ENCODE measurements at places on chromosomes 11 and 22.

DNA sequence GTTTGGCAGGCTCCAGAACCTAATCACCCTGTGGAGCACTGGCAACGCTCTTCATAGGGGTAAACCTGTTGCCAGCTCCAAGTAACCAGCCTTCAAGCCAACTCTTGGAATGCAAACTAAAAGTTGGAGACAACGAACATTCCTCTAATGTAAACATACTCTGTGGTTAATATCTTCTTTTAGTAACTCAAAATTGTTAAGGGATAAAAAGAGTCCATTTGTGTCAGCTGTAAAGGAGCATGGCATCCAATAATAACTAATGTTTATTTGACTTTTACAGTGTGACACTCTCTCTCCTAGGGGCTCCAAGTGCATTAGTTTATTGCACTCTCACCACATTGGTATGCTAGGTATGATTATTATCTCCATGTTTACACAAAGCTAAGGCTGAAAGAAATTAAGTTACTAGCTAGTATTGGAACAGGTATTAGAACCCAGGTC, 31.0 kb upstream of the AMOTL1 start:
- DNase-seq, result no peak

DNA sequence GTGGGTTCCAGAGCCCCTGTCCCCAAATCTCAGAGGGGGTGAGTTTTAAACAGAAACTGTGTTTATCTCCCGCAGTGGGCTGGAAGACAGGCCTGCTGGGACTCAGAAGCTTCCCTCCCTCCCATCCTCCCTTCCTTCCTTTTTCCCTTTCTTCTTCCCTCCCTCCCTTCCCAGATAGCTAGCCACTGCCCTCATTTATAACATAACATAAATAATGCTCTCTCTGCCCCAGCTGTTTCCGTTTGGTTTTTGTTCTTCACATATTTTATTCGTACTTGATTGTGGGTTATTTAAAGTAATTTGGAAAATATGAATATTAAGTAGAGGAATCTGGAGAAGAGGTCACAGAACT, 140.9 kb downstream of the TEAD1 start:
- DNase-seq, result no peak

DNA sequence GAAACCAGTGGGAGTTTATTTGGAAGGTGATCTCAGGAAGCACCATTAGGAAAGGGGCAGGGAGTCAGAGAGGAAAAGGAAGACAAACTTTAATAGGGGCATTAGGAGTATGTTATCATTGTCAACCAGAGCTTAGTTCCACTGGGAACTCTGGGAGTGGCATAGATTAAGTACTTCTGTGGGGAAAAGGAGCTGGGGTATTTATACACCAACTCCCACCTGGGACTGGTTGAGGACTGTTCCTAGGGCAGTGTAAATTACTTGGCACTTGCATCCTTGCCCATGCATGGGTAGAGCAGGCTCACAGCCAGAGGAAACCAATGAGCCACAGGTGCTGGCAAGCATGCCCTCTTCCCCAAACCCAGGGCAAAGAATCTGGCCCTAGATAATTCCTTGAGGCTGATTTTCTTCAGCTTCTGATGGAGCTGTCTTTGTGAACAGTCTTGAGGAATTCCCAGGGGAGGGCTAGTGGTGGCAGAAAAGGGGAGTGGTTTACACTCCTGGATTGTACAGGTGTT, 541.2 kb downstream of the MIAT start:
- DNase-seq, result no peak

DNA sequence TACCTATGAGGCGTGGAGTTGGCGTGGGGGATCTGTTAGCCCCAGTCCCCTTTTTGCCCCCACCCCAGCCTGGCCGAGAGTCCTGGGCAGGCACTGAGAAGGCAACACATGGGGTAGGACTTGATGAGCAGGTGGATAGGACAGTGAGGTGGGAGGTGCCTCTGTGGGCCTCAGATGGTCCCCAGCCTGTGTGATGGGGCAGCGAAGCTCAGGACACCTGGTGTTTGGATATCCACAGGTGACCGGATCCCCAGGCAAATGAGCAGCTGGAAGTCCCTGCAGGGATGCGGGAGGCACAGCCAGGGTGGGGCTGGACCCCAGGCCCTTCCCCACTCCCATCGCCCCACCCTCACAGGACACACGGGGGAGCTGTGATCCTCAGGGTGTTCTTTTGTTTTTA, 9.7 kb downstream of the FBLN1 start:
- no peak for DNase-seq

- no peak for DNase-seq
Measured at GRCh38 chr11:93541884-93542810, 1.0 kb downstream of the SMCO4 start.

DNA sequence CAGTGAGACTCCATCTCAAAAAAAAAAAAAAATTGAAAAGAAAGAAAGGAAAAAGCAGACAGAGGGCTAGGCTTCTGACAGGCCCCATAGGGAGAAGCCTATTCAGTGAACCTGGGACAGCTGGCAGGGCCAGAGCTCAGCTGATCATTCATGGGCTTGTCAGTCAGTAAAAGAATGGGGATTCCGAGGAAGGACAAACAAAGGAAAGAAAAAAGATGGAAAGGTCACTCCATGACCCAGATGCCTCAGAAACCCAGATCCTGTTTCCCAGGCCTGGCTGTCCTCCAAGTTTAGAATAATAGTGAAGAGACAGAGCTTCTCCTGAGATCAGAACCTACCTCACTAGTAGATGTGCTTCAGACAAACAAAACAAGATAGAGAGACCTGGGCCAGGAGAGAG, 34.3 kb upstream of the ASPHD2 start:
- no peak for DNase-seq

- DNase-seq, result no peak
Measured at GRCh38 chr11:72026090-72026489, 27.4 kb downstream of the IL18BP start.

- no peak for DNase-seq
Measured at GRCh38 chr11:45385423-45385822, 99.3 kb upstream of the SYT13 start.

- DNase-seq, result no peak
Measured at GRCh38 chr11:67266449-67267187, at the start of gene GRK2. TSS of gene GRK2 (plus strand) at chr11:67266473. CDS start at chr11:67266700, 227 bp downstream.

GRCh38 chr11:9570313-9571025, 3.0 kb upstream of the WEE1 start:
- no peak for DNase-seq

GRCh38 chr22:33971561-33971961, 51.3 kb upstream of the LARGE1 start:
- DNase-seq, result no peak

- DNase-seq, result no peak
Measured at GRCh38 chr11:86579406-86579731, 93.0 kb downstream of the ME3 start.

- DNase-seq, result no peak
Measured at GRCh38 chr22:26996154-26996553, 338.8 kb downstream of the MIAT start.

- no peak for DNase-seq
Measured at GRCh38 chr11:130122141-130122575, 37.4 kb upstream of the ST14 start.

- DNase-seq, result no peak
Measured at GRCh38 chr11:65363770-65364169, 9.2 kb downstream of the TIGD3 start.

- peak; percentile 13 for DNase-seq
Measured at GRCh38 chr11:75508051-75508561, 17.6 kb downstream of the GDPD5 start.

GRCh38 chr22:32858121-32858703, 56.7 kb downstream of the TIMP3 start:
- no peak for DNase-seq

DNA sequence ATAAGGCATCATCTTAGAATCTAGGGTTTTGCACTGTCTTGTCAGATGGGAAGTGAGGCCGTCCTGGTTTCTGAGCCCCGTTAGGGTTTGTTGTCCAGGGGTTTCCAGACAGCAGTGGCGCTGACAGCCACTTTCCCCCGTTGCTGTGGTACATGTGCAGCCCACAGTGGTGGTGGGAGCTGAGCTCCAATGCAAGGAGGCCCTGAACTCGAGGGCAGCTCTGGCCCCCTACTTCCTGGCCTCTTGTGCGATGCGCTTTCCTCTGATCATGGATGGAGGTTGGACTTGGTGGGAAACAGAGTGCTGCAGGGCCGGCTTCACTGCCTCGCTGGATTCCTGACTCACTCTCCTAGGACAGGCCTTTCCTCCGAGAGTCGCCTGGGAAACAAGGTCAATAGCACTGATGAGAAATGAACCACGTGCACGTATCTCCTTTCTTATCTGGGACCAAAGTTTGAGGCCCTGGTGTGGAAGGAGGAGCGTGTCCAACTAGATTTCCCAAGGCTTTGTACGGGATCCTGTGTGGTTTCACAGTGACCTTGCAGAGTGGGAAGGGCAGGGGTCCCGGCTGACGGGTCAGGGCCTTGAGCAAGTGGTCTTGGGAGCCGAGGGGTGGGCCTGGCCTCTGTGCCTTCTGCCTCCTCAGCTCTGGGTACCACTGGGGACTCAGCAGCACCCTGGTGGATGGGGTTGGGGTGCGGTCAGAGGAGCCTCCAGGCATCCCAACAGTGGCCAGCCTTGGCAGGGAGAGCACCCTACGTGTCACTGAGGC, 3.7 kb downstream of the PHRF1 start:
- DNase-seq, result no peak

GRCh38 chr22:44256556-44257485, 55.9 kb downstream of the SHISAL1 start:
- DNase-seq, result no peak

DNA sequence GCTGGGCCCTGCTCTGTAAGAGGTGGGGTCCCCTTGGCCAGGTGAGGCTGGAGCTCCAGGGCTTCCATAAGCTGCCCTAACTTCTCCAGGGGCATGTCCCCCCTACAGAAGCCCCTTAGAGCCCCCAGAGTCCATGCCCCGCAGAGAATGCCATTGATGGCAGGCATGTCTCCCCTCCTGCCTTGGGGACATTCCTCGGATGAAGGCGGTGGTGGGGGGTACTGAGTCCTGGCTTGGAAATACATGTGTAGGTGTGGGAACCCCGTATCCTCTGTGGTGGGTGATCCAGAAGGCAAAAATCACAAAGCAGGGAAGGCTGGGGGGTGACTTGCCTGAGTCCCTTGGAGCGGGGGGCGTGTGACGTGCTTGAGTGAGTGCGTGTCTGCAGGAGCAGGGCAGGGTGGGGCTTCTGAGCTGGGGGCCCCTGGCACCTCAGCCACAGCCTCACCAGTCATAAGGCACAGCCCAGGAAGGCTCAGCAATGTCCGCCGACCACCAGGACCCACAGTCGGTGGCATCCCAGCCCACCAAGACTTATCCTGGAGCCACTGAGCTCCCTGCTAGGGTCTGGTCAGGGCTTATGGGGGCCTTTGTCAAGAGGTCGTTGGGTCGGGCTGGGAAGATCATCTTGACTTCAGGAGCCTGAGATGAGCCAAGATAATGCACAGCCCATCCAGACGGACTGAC, 69.8 kb upstream of the KCNQ1OT1 start:
- no peak for DNase-seq

GRCh38 chr11:71432761-71433647, 15.2 kb downstream of the DHCR7 start:
- no peak for DNase-seq

DNA sequence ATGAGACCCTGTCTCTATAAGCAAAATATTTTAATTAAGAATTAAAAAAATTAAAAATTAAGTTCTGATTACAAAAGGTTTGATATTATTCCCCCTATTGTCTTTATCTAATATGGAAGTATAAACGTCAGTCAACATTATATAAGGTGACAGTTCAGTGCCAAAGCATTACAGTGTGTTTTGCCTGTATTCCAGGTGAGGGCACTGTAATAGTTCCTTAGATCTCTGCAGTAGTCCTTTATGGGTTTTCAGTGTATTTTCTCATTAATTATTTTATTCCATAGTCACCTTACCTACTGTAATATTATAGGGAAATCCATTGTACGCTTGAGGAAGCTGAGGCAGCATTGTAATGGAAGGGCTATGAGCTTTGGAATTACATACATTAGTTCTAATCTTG, 33.0 kb downstream of the FAR1 start:
- DNase-seq, result no peak

GRCh38 chr11:72981080-72981479, 161.0 kb downstream of the FCHSD2 start:
- DNase-seq, result no peak

DNA sequence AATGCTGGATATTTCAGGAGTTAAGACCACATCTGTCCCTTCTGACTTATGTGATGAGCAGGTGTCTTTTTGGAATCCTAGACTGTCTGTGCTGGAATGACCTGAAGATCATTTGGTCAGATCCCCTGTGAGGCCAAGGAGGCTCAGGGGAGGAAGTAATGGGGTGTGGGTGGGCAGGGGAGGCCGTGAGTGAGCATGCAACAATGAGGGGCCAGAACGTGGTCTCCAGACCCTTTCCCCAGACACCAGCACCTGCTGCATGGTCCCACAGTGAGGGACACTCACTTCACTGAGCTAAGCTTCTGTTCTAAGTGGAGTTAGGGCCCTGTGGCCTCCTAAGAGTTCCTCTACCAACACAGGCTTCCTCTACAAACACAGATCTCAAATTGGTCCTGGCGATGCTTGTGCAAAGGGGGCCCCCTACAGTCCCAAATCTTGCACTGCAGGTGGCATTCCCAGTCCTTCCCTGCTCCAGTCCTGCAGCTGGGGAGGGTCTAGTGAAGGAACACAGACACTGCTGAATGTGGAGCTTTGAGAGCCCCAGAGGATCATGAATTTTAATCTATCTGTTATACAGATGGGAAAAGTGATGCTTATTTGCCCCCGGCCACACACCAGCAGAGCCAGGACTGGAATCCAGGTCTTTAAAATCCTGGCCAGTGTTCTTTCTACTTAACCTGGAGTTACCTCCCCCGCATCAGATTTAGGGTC, 7.4 kb downstream of the USP2 start:
- no peak for DNase-seq

DNA sequence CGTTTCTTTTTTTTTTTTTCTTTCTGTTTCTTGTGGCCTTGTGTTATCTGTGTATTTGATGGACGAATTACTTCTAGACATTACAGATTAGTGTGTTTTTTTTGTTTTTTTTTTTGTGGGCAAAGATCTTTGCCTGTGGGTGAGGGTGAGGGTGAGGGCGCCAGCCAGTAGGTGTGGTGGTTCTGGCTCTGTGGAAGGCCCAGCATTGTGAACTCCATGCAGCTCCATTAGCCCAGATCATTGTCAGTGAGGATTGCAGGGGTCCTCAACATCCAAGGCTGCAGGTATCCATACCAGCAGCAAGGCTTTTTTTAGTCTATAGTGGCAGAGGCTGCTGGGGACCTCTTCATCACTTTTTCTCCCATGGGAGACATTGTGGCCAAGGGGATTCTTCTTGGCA, 13.7 kb downstream of the BIRC2 start:
- no peak for DNase-seq

Measured in activated CD8-positive, alpha-beta memory T cell treated with anti-CD3 and anti-CD28 coated beads for 1 hour (primary cell).